ENCODE measurements at places on chromosomes 6 and 20.

DNA sequence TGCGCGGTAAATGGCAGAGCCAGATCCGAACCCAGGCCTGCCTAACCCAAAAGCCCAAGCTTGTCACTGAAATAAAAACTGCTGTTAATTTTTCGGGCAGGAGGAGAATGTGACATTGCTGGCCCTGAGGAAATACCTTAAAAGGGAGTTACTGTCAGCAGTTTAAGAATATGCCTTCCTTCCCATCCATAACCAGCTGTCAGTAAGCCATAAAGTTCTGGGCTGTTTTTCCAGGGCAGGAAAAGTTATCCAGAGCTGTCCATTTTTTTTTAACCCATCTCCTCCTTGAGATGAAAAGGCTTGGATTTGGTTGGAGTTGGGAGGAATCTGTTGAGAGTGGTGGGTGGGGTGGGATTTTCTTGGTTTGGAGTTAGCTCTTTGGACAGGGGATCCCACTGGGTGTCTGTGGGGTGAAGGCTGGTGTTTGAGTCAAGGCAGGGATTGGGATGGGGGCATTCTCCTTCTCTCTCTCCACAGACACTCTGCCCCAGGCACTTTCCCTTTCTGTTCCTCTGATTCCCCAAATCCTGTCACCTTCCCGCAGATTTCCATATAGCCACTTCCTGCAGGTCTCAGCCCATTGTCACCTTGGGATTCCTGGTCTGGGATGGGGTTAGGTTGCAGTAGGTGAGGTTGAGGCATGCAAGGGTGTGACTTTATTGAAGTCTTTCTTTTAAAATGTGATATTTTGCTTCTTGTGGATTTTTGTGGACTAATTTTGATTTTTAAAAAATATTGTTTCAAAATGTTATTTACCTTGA lies 4.3 kb upstream of the KCNG1 start:
- no peak for DNase-seq

DNA sequence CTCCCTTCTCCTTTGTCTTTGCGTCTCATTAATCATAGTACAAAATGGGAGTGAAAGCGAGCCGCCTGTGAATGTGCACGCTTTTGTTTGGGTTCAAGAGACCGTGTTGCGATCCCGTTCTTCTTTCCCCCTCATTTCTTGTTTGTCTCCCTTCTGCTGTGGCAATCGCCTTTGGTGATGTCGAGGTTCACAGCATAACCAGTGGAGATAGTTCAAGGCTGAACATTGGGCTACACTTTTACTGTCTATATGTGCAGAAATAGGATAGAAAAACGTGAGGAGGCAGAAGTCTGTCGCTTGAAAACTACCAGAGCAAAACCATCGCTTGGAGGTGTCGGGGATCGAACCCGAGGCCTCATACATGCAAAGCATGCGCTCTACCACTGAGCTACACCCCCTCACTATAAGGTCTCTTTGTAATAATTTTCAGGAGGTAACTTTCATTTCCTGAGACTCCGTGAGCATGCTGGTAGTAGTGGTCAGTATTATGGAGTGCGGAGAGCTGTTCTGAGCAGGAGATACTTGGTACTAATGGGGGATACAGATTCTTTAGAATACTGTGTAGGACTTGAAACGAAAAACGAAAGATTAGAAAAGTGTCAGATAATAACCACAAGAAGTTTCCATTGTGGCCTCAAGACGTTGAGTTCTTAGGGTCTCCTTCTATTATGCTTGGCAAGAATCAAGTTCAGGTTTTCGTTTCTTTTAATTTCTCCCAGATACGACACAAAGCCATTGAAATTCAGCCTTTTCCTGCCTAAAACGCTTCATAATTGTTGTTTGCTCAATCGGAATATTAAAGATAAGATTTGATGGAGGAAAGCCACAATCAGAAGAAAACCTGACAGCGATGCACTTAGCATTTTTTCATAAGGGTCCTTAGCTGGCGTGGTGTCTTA lies 106.6 kb downstream of the TRIM27 start:
- DNase-seq = no peak

DNA sequence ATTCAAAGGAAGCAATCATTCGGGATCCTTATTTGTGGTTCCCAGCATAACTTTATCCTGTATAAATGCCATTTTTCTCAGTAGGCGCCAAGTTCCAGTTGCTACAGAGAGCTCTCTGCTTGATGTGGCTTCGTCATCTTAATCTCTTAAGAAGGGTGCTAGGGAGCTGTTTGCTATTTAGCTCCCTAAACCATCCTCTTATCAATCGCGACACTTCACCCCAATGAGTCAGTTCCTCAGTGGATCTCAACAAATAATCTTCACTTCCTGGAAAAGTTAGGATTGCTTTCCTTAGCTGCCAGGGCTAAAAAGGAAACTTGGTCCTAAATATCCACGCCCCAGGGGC lies 1.3 kb upstream of the NKAIN2 start:
- no peak for DNase-seq

GRCh38 chr6:157670466-157671186 lies 152.4 kb upstream of the SNX9 start:
- DNase-seq = no peak

DNA sequence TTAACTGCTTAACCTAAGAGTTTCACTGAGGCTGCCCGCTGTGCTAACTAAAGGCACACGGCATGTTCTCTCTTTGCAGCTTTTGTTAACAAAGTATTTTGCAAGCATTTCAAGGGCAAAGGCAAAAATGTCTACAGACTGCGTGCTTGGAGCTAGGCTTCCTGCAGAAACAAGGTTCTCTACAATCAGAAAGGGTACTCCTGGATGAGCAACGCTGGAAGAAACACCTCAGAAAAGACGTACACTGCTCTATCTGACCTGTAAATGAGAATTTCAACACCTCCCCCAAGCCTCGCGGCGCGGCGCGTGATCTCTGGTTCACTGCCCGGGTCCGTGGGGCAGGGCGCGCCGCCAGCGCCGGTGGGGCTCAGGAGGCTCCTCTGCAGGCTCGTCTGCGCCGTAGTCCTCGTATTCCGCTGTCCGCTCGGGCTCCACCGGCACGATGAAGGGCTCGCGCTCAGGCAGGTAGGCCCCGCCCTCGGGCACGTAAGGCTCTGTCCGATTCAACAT lies 120.9 kb downstream of the COL12A1 start:
- DNase-seq = no peak

- no peak for DNase-seq
Observed at GRCh38 chr20:21179757-21180156, 53.9 kb downstream of the KIZ start.

GRCh38 chr6:13536796-13537526 lies 37.4 kb upstream of the SIRT5 start:
- no peak for DNase-seq

- DNase-seq = no peak
Observed at GRCh38 chr6:6246544-6246943, 73.9 kb downstream of the F13A1 start.

- no peak for DNase-seq
Observed at GRCh38 chr6:135222623-135223022, 41.5 kb downstream of the MYB start.

DNA sequence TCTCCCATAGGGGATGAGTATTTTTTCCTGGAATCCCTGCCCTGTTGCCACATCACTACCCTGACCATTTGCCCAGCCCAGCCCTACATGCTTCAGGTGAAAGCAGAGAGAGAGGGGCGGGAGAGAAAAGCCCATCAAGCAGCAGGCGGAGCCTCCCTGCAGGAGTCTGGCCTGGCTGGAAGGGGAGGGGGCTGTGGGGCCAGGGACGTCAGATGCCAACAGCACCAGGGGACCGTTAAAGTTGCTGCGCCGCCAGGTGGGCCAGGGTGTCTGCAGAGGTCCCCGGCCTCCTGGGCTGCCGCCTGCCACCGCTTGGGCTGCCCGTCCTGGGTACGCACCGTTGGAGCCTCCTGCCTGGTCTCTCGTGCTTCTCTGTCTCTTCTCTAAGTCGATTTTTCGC lies 757 bp upstream of the R3HDML start:
- DNase-seq = no peak

DNA sequence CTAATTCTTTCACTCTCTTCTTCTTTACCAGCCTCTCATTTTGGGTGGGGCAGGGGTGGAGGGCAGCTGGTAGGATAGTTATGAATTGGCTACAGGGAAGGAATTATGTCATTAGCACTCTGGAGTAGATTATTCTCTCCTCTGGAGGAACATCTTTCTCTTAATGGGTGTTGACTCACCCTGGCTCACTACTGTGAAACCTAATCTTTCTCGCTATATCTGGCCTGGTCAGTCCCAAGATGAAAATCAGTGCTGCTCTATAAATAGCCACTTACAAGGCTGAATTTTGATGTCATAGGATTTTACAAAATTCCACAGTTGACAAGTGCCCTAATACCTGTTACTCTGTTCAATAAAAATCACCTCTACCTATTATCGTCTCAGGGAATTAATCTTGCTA lies 151.3 kb downstream of the COL9A1 start:
- DNase-seq = no peak

DNA sequence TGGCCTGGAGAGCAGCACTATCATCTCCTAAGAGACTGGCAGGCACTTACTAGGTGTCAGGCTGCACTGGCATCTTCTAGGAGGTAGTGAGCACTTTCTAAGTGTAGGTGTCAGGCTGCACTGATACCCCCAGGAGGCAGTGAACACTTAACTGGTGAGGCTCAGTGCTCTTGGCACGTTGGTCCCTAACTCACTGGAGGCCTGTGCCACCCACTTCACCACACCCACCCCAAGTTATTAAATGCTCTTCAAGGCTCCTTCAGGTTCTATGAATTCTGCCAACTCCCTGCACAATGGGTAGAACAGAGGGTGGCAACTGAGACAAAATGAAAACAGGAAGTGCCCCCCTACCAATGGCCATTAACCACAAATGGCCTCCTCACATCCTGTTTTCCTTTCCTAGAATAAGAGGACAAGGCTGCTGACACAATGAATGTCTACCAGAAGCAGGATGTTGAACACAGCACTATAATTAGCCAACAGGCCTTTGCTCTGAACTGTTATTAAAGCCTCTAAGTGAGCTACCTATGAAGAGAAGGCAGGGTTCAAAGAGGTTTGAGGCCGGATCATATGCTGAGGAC lies 29.4 kb downstream of the NCOA5 start:
- DNase-seq = no peak

DNA sequence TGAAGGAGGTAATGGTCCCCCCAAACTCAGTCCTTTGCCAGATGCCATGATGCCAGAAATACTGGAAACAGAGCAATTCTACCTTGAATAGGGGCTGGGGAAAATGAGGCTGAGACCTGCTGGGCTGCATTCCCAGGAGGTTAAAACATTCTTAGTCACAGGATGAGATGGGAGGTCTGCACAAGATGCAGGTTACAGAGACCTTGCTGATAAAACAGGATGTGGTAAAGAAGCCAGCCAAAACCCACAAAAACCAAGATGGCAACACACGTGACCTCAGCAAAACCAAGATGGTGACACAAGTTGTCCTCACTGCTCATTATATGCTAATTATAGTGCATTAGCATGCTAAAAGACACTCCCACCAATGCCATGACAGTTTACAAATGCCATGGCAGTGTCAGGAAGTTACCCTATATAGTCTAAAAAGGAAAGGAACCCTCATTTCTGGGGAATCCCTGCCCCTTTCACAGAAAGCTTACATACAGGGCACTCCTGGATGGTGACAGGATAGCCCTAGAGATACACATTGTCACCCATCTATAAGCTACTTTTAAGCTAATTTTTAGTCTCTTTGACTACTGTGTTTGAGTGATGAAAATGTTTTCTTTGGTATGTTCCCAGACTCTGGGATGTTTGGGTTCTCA lies 979.7 kb downstream of the TBC1D32 start:
- DNase-seq = no peak

DNA sequence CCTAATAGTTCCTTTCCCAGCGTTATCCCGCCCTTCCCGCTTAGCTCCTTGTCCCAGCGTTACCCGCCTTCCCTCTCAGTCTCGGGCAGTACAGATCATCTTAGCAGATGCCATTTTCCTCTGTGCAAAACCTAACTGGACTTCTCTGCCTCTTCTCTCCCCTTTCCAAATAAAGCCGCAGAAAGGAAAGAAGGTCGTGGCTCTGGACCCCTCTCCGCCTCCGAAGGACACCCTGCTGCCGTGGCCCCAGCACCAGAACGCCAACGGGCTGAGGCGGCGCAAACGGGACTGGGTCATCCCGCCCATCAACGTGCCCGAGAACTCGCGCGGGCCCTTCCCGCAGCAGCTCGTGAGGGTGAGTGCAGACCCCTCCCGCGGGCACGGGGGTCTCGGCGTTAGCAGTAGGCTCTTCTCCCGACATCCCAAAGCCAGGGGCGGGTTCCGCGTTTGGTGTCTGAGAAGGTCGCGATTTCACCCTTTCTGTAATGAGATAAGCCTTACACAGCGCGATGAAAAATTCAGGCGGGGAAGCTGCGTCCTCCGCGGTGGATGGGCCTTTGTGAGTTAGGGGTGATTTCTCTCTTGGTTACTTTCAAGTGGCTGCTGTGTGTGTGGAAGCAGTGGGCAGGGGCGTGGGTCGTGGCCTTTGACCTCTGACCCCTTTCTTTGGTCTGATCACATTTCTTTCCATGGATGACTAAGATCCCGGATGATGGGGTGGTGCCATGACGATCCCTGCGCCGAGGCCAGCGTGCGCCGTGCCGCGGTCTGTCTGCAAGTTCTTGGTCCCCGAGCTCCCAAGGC lies 292.7 kb downstream of the TAF4 start:
- DNase-seq = no peak

GRCh38 chr6:42783177-42783875 lies 1.5 kb downstream of the BICRAL start:
- peak; percentile 38 for DNase-seq

GRCh38 chr6:1607516-1608221 lies 2.0 kb upstream of the FOXC1 start:
- no peak for DNase-seq

- no peak for DNase-seq
Observed at GRCh38 chr6:165272585-165272984, 36.8 kb downstream of the C6orf118 start.

DNA sequence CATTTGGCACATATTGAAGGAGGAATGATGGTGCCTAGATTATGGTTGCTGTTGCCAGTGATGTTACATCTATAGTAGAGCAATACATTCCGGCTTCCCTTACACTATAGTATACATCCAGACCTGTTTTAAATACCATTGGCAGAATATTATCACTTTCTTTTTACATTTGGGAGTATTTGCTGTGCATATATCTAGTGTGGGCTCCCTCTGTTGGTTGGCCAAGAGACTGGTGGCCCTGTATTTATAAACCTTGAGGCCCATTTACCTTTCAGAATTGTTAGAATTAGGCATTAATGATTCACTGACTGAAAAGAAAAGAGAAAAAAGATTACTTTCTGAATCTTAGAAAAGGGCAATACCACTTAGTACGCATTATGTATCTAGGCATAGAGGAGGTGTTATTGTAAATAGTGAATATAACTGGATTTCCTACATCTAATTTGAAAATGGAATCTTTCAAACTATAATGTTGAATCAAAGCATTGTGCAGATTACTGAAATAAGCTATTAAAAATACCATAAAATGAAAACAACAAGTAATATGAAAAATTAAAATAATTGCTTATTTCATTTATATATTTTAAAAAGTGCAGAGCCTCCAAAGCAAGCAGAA lies 628.8 kb upstream of the MAN1A1 start:
- DNase-seq = no peak

DNA sequence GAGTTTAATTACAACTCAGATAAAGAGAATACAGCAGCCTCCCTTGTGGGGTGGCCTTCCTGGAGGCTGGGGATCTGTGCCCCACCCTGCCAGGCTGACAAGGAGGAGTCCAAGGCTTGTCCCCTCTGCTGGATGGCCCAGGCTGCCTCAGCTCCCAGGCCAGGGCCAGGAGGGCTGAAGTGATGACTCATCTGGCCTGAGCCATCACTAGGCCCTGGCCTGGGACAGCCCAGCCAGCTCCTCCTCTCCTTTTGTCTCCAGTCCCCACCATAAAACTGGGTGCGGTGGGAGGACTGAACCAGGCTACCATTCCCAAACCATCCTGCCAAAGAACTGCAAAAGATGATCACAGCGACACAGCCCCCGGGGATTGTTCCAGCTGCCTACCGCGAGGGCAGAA lies 15.0 kb downstream of the GRM4 start:
- no peak for DNase-seq

All from stimulated activated CD8-positive, alpha-beta memory T cell treated with anti-CD3 and anti-CD28 coated beads, Interleukin-7, amount 100 ng/mL, for 24 hours (primary cell).